Immature natural killer cell (primary cell): ENCODE measurements at places on chromosomes 7 and 10. TPM values are rescaled to one million over a fixed set of nuclear protein-coding genes. Genes with fewer than 3 reads are reported as not detected.
A peak's percentile ranks its signal among the peaks of the same experiment; 100 is the strongest.

The FGFR2 gene
- not detected for polyA plus RNA-seq

- no peak overlapping the region for H3K27ac ChIP-seq
- peaks cover 9% of the 10 kb centered on the region for H3K4me1 ChIP-seq
- no peak overlapping the region for H3K4me3 ChIP-seq
- H3K36me3 ChIP-seq: no peaks in the 10 kb centered on the region
- H3K27me3 ChIP-seq: peaks cover 14% of the 10 kb centered on the region
These were observed 154.0 kb upstream of the MKI67 start for GRCh38 chr10:128280271-128280670.

GRCh38 chr7:44994877-44995554 lies 5.0 kb upstream of the CCM2 start:
- no peaks in the 10 kb centered on the region for H3K36me3 ChIP-seq
- peak overlapping the region; percentile 9 for H3K27ac ChIP-seq
- no peak overlapping the region for H3K4me3 ChIP-seq
- DNase-seq: no peak

The CCDC3 gene
- polyA plus RNA-seq: not detected

DNA sequence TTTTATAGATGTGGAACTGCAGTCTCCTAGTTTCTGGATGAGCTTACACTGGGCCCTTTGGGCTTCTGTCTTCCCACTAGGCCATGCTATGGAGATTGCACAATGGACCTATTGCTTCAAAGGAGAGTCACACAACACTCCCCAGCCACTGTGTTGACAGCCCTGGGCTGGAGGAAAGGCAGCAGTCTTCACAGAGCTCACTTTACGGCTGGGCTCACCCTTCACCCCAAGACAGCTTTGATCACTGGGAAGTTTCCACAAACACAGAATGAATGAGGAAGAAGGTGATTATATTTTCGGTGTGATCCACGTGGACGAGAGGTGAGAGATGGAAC lies 92.7 kb upstream of the GDF10 start:
- H3K27me3 ChIP-seq: no peaks in the 10 kb centered on the region
- no peaks in the 10 kb centered on the region for H3K36me3 ChIP-seq
- peaks cover 20% of the 10 kb centered on the region for H3K4me1 ChIP-seq
- no peak for DNase-seq

- no peak overlapping the region for H3K27ac ChIP-seq
- no peaks in the 10 kb centered on the region for H3K4me1 ChIP-seq
- DNase-seq: no peak
- H3K27me3 ChIP-seq: no peaks in the 10 kb centered on the region
These were observed 66.7 kb upstream of the NEUROD6 start for GRCh38 chr7:31407178-31407676.

DNA sequence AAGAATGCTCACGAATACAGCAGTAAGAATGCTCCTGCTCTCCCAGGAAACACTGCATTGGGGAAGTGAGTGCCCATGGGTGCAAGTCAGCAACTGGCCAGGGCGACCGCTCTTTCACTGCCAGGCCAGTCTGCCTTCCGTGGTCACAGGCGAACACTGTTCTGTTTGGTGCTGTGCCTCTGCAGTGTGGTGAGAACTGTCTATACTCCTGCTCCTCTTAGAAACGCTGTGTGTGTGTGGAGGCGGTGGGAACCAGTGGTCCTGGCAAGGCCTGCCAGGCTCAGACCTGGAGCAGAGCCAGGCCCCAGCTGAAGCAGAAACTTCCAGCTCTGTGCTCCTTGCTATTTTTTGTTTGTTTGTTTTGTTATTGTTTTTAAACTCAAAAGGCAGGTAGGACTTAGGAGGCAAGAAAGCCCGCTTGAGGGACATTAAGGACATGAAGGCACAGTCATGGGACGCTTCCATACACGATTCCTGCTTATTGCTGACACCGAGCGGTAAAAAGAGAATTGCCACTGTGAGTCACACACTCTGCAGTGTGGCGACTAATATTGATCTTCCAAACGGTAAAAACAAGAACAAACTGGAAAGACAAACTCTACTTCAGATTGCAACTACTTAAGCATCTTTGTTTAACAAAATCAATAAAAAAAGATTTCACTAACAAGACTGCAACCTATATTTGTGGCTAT lies 430.8 kb downstream of the DNAJB6 start:
- H3K36me3 ChIP-seq: no peaks in the 10 kb centered on the region
- no peaks in the 10 kb centered on the region for H3K4me1 ChIP-seq
- H3K27ac ChIP-seq: no peak overlapping the region
- H3K4me3 ChIP-seq: no peak overlapping the region
- peaks cover 1% of the 10 kb centered on the region for H3K27me3 ChIP-seq
- DNase-seq: no peak

- peak; percentile 46 for DNase-seq
- H3K4me1 ChIP-seq: peaks cover 25% of the 10 kb centered on the region
- peak overlapping the region; percentile 90 for H3K4me3 ChIP-seq
- peaks cover 2% of the 10 kb centered on the region for H3K27me3 ChIP-seq
- H3K27ac ChIP-seq: peak overlapping the region; percentile 93
These were observed 256.4 kb downstream of the CAMK1D start for GRCh38 chr10:12605580-12606405.

The CPA2 gene
- not detected for polyA plus RNA-seq

DNA sequence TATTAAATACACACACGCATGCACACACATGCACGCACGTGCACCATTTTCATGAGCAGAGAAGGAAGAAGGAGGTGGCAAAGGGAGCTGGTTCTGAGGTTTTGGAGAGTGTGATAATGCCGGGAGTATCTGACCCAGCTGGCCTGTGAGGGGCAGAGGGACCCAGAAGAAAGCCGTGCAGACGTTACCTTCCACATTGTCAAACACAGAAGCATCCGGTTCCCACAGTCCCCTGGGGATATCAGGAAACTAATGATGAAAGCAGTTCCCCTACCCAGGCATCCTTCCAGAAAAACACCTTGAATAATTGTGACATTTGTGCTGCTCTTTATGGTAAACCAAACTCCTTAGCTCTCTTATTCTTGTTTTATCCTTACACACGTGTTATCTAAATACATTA lies 85.7 kb upstream of the FAM180A start:
- peaks cover 54% of the 10 kb centered on the region for H3K4me1 ChIP-seq
- H3K36me3 ChIP-seq: no peaks in the 10 kb centered on the region
- DNase-seq: no peak
- H3K27ac ChIP-seq: no peak overlapping the region

- H3K4me1 ChIP-seq: no peaks in the 10 kb centered on the region
- no peak for DNase-seq
- no peak overlapping the region for H3K4me3 ChIP-seq
- H3K27ac ChIP-seq: no peak overlapping the region
These were observed 269.2 kb downstream of the ZWINT start for GRCh38 chr10:56091872-56092271.

GRCh38 chr7:136919820-136920219 lies 51.4 kb downstream of the CHRM2 start:
- DNase-seq: no peak
- H3K27me3 ChIP-seq: peaks cover 1% of the 10 kb centered on the region
- no peak overlapping the region for H3K27ac ChIP-seq
- H3K4me3 ChIP-seq: no peak overlapping the region
- no peaks in the 10 kb centered on the region for H3K36me3 ChIP-seq
- no peaks in the 10 kb centered on the region for H3K4me1 ChIP-seq

GRCh38 chr7:77791336-77791735 lies 6.9 kb downstream of the TMEM60 start:
- DNase-seq: no peak
- H3K27me3 ChIP-seq: peaks cover under 1% of the 10 kb centered on the region
- H3K4me3 ChIP-seq: no peak overlapping the region
- H3K27ac ChIP-seq: no peak overlapping the region

GRCh38 chr10:132420981-132421846 lies 24.2 kb downstream of the PWWP2B start:
- peak; percentile 77 for DNase-seq
- H3K27me3 ChIP-seq: peaks cover 28% of the 10 kb centered on the region
- peak overlapping the region; percentile 90 for H3K27ac ChIP-seq
- peak overlapping the region; percentile 53 for H3K4me3 ChIP-seq
- H3K4me1 ChIP-seq: peaks cover 43% of the 10 kb centered on the region

GRCh38 chr7:144820552-144820951 lies 15.3 kb downstream of the TPK1 start:
- no peaks in the 10 kb centered on the region for H3K27me3 ChIP-seq
- peaks cover 3% of the 10 kb centered on the region for H3K36me3 ChIP-seq
- H3K4me3 ChIP-seq: no peak overlapping the region
- peaks cover 29% of the 10 kb centered on the region for H3K4me1 ChIP-seq
- peak overlapping the region; percentile 54 for H3K27ac ChIP-seq
- no peak for DNase-seq

GRCh38 chr10:35783305-35783838 lies 141.3 kb upstream of the FZD8 start:
- H3K36me3 ChIP-seq: no peaks in the 10 kb centered on the region
- H3K27me3 ChIP-seq: no peaks in the 10 kb centered on the region
- no peak overlapping the region for H3K27ac ChIP-seq
- peaks cover 3% of the 10 kb centered on the region for H3K4me1 ChIP-seq
- no peak overlapping the region for H3K4me3 ChIP-seq

DNA sequence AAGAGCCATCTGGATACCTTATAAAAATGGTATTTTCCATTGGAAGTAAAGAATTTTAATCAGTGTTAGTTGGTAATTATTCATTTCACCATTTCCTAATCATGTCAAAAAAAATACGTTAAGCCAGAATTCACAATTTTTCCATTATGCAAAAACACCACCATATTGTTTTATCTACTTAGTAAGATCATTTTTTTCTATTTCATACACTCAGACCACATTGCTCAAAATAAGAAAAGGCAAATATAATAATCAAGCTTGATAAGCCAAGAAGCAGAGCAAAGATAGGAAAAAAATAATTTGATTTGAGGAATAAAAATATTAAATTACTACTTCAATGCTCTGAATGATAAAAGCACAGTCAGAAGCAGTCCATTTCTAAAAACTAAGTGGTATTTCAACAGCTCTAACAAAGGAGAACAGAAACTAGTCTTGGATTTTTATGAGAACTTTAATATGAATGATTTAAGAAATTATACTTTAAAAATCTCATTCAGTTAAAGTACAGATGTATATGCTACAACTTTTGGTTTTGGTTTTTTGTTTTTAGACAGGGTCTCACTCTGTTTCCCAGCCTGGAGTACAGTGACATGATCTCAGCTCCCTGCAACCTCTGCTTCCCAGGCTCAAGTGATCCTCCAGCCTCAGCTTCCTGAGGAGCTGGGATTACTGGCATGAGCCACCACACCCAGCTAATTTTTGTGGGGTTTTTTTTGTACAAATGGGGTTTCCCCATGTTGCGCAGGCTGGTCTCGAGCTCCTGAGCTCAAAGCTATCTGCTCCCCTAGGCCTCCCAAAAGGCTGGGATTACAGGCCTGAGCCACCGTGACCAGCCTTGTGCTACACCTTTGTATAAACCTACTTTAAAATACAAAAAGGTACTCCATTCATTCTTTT lies 46.6 kb downstream of the LRRN3 start:
- H3K4me1 ChIP-seq: peaks cover 10% of the 10 kb centered on the region
- peak overlapping the region; percentile 26 for H3K27ac ChIP-seq
- DNase-seq: no peak
- no peaks in the 10 kb centered on the region for H3K36me3 ChIP-seq

The STOX1 gene
- not detected for polyA plus RNA-seq

DNA sequence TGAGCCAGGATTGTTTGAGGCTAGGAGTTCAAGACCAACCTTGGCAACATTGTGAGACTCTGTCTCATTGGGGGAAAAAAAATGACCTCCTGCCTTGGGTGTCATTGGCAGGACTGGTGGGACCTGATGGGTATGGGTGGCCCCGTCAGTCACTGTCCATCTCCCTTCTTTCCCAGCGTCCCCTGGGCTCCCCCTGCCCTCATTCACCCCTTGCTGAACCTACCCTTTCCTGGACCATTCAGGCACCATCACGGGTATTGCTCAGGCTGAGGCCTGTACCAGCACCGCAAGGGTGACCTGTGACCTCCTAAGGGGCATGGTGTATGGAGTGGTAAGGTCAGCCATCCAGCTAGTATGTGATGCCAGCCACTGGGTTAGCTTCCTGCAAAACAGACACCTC lies 19.4 kb downstream of the ASL start:
- peaks cover 8% of the 10 kb centered on the region for H3K4me1 ChIP-seq
- H3K27me3 ChIP-seq: no peaks in the 10 kb centered on the region
- H3K36me3 ChIP-seq: no peaks in the 10 kb centered on the region
- no peak overlapping the region for H3K27ac ChIP-seq
- DNase-seq: no peak

GRCh38 chr7:91692800-91693199 lies 187.7 kb downstream of the MTERF1 start:
- no peak for DNase-seq
- H3K36me3 ChIP-seq: peaks cover 6% of the 10 kb centered on the region
- H3K27me3 ChIP-seq: peaks cover 2% of the 10 kb centered on the region
- H3K4me3 ChIP-seq: no peak overlapping the region

- H3K4me1 ChIP-seq: peaks cover 6% of the 10 kb centered on the region
- no peaks in the 10 kb centered on the region for H3K27me3 ChIP-seq
- no peak for DNase-seq
- H3K36me3 ChIP-seq: no peaks in the 10 kb centered on the region
- H3K4me3 ChIP-seq: no peak overlapping the region
- no peak overlapping the region for H3K27ac ChIP-seq
These were observed 1.7 kb downstream of the ABCC2 start for GRCh38 chr10:99784016-99784726.

The CYP3A7 gene
- not detected for polyA plus RNA-seq

GRCh38 chr7:114875186-114875585 lies 46.7 kb upstream of the MDFIC start:
- peaks cover under 1% of the 10 kb centered on the region for H3K36me3 ChIP-seq
- no peak for DNase-seq
- no peak overlapping the region for H3K4me3 ChIP-seq
- H3K27ac ChIP-seq: no peak overlapping the region

The PDGFA gene
- polyA plus RNA-seq: 0.29 TPM

- peak overlapping the region; percentile 67 for H3K4me3 ChIP-seq
- no peaks in the 10 kb centered on the region for H3K36me3 ChIP-seq
- peaks cover 7% of the 10 kb centered on the region for H3K27me3 ChIP-seq
- peak; percentile 78 for DNase-seq
These were observed 9.2 kb upstream of the HNRNPF start for GRCh38 chr10:43417950-43418768.

GRCh38 chr10:98400482-98400881 lies 14.5 kb downstream of the PYROXD2 start:
- no peak overlapping the region for H3K4me3 ChIP-seq
- peaks cover 3% of the 10 kb centered on the region for H3K4me1 ChIP-seq
- DNase-seq: no peak
- peaks cover 2% of the 10 kb centered on the region for H3K27me3 ChIP-seq

- DNase-seq: no peak
- peaks cover 44% of the 10 kb centered on the region for H3K4me1 ChIP-seq
- no peak overlapping the region for H3K4me3 ChIP-seq
- peaks cover 10% of the 10 kb centered on the region for H3K27me3 ChIP-seq
- H3K36me3 ChIP-seq: no peaks in the 10 kb centered on the region
These were observed 14.8 kb upstream of the GSAP start for GRCh38 chr7:77430927-77431326.

The ATOH7 gene
- not detected for polyA plus RNA-seq

The TFR2 gene
- 1.1 TPM for polyA plus RNA-seq
